ENCODE measurements at places on chromosomes 12 and 14.

GRCh38 chr14:91987192-91987591, 39.7 kb upstream of the FBLN5 start:
- DNase-seq, result no peak

- no peak for DNase-seq
Measured at GRCh38 chr12:81224626-81225025, 146.7 kb downstream of the ACSS3 start.

DNA sequence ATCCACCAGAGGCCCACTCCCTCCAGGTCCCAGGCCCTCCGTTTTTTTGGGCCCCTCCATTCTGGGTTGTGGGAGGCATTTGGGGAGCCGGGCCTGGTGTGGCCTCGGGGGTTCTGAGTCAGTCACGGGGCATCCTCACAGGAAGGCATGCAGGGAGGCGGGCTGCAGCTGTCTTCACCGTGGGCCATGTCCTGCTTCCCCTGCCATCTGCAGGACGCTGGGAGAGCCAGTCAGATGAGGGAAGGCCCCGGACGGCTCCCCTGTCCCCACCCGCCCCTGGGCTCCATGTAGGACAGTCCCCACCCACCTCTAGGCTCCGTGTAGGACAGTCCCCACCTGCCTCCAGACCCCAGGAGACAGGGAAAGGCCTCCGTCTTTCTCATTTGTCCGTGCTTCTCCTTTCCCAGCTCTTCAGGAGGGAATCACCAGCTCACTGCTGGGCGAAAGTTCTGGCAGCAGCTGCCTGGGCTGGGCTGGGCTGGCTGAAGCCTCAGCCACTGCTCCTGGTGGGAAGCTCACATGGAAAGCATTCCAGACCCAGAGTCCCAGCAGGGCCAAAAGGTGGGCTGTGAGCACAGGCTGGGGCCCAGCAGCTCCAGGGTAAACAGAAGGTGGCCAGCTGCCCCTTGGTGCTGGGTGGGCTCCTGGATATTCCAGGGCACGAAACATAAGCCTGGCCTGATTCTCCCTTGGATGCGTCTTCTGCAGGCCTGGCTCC, 217.8 kb downstream of the KIF26A start:
- no peak for DNase-seq

- no peak for DNase-seq
Measured at GRCh38 chr12:69099201-69099837, 140.1 kb upstream of the CPSF6 start.

DNA sequence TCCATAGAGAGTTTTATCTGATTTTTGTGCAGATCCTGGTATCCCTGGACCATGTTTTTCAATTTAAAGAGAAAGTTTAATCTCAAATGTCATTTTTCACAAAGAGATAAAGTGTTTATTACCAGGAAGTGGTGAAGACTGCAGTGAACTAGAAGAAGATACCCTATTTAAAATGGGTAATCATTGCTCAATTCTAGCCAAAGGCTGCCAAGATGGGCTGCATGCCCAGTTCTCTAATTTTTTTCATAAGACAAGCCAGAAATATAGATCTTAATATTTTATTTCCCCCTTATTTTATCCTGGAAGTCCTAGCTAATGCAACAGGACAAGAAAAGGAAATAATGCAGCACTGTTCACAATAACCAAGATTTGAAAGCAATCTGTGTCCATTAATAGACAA, 343.5 kb downstream of the PCNX1 start:
- no peak for DNase-seq

DNA sequence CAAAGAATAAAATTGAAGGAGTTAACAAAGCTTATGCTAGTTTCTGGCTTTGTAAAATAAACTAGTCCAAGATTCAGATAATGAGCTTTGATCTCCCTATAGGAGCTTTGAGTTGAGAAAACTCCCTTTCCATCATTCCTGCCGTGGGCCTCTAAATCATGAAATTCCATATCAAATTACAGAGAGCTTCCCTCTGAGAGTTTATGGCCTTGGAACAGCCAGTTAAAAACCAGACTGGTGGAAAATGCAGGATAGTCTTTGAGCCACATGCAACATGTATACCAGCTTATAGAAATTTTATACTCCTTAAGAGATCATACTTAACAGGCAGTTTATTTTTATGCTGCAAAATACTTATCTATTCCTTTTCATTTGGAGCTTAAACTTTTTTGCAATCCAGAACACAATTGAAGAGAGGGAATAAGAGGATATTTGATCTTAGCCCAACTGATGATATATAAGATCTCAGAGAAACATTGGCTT, 175.8 kb upstream of the ATP2B1 start:
- no peak for DNase-seq

- no peak for DNase-seq
Measured at GRCh38 chr14:76760331-76761135, 735 bp upstream of the VASH1 start.

- no peak for DNase-seq
Measured at GRCh38 chr12:111340231-111340630, 28.7 kb downstream of the PHETA1 start.

GRCh38 chr12:108000111-108000510, 129.0 kb upstream of the WSCD2 start:
- no peak for DNase-seq

- DNase-seq, result no peak
Measured at GRCh38 chr12:113061061-113061694, 4.6 kb downstream of the DTX1 start.
